Kasumi-1 (cell line): ENCODE measurements at places on chromosomes 4 and X.
A peak's percentile ranks its signal among the peaks of the same experiment; 100 is the strongest.

- no peak for DNase-seq
These were observed 92.6 kb downstream of the ANXA3 start for GRCh38 chr4:78644063-78644691.

DNA sequence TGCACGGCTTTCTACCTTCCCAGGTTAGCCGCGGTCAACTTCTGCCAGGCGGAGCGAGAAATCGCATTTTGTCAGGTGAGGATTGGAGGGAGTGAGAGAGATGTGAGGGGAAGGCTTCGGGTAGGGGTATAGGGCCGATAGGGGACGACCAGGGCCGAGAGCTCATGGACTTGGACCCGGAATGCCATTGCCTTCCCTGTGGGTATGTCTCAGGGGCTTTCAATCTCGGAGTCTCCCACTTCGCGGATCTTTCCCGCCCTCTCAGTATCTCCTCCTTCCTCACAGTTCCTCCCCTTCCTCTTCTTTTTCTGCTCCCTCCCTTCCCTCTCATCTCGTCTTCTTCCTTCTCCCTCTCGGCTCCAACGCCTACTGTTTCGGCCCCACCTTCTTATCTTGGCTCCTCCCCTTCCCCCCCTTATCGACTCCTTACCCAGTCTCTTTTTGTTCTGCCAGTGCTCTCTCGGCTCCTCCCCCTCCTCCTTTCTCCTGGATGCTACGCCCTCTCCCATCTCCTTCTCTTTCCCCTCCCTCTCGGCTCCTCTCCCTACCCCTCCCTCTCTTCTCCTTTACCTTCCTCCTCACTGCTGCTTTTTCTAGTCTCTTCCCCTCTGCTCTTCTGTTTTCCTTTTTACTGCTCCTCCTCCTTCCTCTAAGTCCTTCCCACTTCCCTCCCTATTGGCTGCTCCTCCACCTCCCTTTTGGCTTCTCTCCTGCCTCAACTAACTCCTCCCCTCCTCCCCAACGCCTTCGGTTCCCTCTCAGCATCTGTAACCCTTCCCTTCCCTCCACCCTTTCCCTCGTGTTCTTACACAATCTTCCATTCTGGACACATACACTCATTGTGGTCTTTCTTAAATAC, 29.4 kb upstream of the RBMX start:
- peak; percentile 96 for DNase-seq

DNA sequence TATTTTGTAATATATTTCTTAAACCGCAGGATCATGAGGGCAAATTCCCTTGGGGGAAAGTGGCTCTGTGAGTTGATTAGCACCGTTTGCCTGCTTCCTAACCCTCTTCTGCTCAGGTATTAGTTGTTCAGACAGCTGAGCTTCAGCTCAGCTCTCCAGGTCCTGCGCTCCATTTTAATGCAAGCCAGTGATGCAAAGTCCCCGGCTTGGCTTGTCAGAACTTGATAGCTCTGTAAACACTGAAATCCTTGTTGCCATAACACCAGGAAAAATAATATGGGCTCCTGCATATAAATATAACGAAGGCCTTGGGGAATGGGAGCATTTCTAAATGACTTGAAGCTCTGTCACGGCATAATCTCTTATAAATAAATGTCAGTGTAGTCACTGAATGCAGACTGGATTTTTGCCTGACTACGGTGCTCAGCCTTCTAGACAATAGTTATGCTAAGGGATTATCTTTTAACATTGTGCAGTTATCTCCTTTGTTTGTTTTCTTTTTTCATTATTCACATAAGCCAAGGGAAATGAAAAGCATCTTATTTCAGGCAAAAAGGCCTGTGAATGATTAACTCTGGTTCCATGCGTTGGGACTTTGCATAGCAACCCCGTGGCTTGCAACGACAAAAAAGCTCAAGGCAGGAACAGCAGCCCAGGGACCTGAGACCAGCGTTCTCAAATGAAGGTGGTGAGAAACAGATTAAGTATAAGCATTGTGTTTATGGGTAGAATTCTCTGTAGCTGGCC, 253.2 kb downstream of the SPRY1 start:
- DNase-seq: no peak

DNA sequence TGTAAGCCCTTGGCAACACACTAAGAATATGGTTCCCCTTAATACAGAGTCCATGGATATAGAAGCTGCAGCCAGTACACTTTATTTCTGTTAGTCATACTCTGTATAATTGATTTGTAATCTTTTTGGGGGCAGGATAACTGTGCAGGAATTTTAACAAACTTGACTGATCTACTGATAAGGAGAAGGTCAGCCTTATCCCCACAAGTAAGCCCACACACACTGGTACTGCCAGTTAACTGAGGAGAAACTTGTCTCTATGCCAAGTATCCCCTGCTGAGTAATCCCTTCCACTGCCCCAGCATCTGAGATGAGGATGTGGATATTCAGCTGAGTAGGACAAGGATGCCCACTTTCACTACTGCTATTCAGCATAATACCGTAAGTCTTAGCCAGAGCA, 154.9 kb upstream of the CXXC4 start:
- no peak for DNase-seq
